ENCODE measurements at places on chromosomes 2 and 18.

DNA sequence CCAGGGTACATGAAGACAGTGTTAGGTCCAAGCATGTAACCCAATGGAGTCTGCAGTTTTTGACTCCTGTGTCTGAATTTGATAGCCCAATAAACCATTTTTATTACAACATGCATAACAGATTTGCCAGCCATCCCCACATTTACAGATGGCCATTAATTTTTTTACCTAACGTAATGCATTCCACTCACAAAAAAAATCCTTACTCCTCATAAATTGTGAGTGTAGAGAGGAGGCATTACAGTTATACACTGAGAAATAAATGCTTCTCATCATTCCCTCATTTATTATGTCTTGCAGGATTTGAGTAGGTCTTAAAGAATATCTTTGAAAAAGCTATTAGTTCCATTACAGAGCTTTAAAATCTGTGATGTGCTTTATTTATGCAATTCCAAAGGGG is 193.8 kb downstream of the CMPK2 start:
- DNase-seq = no peak

DNA sequence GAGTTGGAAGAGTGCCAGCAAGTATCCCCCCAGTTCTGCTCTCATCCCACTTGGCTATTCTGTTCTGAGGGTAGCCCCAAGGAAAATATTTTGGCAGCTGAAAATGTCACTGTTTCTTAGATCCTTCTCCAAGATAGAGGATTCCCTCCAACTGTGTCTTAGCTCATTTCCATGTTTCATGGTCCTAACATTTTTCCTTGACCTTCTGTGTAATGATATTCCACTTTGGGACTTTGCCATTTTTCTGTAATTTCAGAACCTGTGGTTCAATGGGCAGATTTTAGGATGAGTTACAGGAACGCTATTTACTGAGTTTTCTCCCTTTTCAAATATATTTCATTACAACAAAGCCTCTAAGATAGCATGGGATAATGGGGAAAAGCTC is 34.7 kb downstream of the NHEJ1 start:
- DNase-seq = no peak

DNA sequence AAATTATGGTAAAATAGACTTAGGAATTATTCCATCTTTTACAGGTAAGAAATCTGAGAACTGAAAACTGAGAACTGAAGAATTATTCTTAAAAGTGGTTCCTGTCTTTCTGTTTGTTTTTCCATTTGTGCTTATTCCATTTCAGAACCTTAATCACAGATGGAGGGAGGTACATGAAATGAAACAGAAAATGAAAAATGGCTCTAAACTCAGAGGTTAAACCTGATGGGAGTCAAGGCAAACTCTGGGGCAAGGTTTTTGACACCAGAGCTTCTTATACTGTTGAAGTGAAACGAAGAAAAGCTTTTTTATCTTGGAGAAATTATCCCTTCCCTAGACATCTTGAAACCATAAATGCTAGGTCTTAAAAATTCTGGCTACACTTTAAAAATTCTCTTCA is 182.1 kb downstream of the ZNF804A start:
- no peak for DNase-seq

DNA sequence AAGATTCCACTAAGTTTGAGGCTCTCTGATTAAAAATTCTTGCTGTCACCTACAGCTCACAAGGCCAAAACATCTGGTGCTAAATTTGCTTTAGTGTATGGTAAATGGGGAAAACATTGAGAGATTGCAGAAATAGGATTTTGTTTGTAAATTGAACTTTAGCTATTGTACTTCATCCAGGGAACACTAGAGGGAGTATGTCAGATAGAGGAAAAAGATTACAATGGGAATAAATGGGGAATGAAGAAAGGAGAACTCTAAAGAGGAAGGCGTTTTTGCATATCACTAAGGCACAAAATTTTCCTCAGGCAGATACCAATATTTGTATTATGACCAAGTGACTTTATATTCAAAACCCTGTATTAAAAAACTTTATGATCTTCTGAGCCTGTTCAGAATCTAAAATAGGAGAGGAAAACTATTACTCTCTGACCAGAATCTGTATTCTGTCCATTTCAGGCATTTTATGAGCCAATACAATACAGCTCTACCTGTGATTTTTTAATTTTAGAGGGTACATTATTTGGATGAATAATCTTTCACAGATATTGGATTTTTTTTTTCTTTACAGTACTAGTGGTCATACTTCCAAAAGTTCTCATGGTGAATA is 52.3 kb upstream of the ITGB6 start:
- DNase-seq = peak; percentile 92

- DNase-seq = no peak
Observed at GRCh38 chr2:238841542-238842164, 6.2 kb upstream of the TWIST2 start.

DNA sequence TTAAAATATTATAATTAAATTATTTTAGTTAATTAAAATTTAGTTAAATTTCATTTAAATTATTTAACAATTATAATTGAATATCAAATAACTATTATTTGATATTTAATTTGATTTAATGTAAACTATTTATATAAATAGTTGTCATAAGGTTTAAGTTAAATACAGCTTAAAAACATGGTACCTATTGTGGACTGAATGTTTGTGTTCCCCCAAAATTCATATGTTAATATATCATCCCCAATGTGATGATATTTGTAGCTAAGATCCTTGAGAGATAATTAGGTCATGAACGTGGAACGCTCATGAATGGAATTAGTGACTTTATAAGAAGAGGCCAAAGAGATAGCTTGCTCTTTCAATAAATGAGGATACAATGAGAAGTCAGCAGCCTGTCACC is 505.7 kb upstream of the LRATD1 start:
- no peak for DNase-seq

GRCh38 chr2:144711630-144712549 is 192.0 kb upstream of the ZEB2 start:
- no peak for DNase-seq

- no peak for DNase-seq
Observed at GRCh38 chr2:124310671-124311070, 285.6 kb downstream of the CNTNAP5 start.

DNA sequence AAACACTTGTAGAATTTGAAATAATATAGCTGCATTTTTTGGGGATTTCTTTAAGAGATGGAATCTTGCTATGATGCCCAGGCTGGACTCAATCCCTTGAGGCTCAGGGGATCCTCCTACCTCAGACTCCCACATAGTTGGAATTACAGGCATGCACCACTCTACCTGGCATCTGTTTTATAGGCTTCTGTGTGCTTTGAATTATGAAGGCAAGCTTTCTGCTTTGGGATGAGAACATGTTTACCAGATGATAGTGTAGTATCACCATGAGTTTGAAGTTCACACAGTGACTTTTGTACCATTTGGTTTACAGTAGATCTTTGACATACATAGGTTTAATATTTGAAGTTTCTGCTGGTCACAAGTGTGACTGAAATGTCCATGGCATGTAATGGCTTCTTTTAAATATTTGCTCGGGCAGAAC is 10.7 kb downstream of the CNOT11 start:
- no peak for DNase-seq

DNA sequence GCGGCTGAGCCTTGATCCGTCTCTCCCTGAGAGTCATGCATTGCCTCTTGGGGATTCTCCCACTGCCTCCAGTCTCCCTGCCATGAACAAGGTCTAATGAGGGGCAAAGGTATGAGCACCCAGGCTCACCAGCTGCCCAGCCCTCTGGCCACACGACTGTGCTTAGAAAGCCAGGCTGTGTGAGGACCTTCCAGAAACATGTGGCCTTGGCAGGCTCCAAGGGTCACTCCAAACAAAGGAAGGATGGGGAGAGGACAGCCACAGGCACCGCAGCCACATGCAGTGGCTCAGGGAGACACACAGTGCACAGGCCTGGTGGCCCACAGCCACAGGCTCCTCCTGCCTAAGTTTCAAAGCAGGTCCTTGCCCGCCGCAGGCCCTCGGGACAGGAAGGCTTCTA is 35.8 kb downstream of the TGFA start:
- no peak for DNase-seq

- no peak for DNase-seq
Observed at GRCh38 chr2:24623535-24623934, 132.5 kb downstream of the NCOA1 start.

DNA sequence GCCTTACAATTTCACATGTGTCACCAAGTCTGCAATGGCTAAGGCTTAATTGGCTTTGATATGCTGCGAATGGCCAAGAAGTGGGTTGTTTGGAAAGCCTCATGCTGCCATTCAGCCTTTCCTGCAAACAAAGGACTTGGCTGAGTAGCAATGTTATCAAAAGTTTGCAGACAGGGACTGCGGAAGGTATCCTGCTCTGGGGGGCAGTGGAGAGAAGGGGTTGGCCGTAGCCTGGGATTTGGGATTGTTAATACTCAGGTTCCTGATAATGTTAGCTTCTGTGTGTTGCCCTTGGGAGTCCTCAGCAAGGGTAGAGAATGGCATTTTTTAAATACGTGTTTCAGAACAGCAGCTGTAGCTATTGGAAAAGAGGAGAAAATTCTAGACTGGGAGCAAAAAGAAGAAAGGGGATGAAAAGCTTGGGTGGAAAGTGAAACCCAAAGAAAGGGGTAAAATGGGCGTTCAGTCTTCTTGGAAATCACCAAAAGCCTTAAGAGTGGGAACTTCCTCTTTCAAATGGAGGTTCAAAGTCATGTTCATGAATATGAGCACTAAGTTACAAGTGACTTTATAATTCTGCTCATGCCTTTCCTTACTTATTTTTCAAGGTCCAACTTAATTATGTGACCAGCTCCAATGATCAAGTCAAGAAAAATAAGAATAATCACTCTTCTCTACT is 325.1 kb downstream of the RNF144A start:
- DNase-seq = peak; percentile 24

DNA sequence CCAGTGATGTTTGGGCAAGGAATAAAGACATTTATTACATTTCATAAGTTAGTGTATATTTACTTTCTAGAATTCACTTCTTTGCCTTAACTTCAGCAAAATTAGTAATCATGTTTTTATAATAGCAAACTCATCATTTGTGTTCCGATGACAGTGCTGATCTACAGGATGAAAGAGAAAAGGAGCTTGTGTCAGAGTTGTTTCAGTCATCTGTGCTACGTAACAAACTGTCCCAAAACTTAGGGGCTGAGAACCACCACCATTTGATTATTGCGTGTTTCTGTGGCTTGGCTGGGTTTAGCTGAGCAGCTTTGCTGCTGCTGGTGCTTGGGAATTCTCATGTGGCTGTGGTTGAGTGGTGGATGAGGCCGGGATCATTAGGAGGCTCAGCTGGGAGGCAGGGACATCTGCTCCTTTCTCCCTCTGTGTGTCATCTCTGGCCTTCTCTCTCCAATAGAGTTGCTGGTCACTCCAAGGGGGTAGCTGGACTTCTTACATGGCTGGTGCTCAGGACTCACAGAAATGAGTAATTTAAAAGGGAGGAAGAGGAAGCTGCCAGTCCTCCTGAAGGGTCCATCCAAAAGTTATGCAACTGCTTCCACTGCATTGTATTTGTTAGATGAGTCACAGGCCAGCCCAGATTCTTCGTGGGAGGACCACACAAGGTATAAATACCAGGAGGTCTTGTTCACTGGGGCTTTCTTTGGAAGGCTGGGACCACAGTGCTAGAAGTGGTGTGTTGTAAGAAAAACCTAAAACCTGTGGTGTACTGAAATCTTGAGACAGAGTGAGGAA is 43.4 kb upstream of the HAAO start:
- peak; percentile 27 for DNase-seq

DNA sequence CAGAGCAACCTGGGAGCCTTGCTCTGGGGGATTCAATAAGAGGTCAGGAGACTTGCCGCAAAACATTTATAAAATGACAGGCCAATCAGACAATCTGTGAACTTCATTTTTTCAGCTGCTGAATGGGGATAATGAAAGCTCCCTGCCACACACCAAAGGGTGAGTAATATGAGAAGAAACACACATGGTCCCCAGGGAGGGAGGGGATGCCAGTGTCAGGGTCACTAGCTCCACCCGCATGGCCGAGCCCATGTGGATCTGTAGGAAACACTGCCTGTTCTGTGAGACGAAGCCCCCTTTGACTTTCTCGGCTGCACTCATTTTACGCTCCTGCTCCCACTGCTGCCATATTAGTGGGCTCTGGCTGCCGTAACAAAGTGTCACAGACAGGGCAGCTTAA is 521.0 kb upstream of the RAB6C start:
- no peak for DNase-seq

DNA sequence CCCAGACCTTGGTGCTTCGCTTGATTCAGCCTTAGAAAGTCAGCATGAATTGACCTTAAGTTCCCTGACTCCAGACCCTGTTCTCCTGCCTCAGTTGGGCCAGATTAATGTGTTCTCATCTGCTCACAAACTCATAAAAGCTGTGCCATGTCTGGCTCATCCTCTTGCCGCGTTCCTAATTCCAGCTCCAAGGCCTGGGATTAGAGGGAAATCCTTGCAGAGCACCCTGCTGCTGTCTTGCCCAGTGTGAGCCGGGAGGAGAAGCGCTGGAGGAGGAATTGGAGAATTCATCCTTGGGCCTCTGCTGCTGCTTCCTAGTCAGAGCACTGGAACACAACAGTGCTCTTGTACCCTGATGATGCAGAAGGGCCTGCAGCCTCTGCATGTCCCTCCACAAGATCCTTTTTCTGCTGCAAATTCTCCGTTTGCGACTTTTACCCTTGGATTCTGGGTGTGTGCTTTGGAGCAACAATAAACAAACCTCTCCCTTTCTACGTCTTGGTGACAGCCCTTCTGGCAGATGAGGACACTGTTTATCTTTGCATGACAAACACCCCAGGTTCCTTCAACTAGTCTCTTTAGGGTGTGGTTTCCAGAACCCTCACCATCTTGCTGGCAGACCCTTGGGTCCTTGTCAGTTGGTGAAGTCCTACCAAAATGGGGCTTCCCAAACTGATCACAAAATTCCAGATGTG is 46.9 kb upstream of the CNGA3 start:
- DNase-seq = no peak
